ENCODE measurements at places on chromosomes 13 and 19.

- DNase-seq: no peak
These were observed 754.9 kb downstream of the OLFM4 start for GRCh38 chr13:53783471-53783870.

- no peak for DNase-seq
These were observed 9.3 kb downstream of the FAM124A start for GRCh38 chr13:51231456-51231855.

GRCh38 chr19:7521551-7522071 is 813 bp upstream of the MCOLN1 start:
- no peak for DNase-seq

GRCh38 chr19:18279516-18280246 is 1.7 kb downstream of the JUND start:
- peak; percentile 98 for DNase-seq

DNA sequence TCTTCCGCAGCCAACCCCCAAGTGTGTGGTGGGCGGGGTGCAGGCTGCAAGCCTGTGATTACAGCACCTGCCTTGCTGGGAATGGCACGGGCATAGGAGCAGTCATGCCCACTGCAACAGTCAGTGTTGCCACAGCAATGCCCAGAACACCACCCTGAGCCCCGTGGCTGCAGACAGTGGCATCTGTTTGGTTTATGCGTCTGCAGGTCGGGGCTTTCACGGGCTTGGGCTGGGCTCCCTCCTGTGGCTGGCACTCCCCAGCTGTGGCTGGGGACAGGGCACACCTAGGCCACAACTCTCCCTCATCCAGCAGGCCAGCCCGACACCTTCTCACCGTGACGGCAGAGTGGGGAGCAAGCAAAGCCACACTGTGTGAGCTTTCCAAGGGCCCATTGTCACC is 115.3 kb upstream of the C1QTNF9B start:
- DNase-seq: no peak

DNA sequence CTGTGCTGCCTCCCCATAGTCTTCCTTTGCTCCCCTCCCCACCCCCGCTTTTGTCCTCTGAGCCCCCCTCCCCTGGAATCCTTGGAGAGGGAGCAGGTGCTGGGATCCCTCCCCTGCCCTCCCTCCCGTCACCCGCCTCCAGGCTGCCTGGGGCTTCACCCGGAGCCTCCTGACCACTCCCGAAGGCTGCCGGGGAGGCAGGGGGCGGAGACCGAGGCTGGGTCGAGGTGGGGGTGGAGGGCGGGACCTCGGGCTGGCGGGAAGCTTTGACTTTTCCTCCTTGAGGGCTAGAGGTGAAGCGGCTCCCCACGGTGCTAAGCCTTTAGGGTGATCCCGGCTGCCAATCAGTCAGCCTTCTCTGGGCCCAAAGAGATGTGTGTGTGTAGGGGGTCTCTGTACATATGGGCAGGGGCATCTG is 1.5 kb downstream of the KMT5C start:
- peak; percentile 95 for DNase-seq

DNA sequence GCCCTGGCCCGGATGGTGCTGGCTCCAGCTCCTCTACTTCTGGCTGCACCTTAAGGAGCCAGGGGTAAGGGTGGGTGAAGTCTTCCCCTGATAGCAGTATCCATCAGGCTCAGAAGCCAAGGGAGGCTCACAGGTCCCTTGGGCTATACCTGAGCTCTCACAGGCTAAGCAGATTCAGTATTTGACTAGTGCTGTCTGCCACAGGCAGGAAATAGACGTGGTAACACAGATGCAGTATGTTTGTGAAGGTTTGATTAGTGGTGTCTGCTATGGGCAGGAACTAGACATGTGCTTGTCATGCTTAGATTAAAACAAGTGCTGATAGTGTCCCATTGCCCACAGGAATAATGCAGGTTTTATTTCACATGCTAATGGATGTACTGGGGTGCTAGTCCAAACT is 4.0 kb downstream of the SYT5 start:
- no peak for DNase-seq

Measured in suppressor macrophage treated with lipopolysaccharide for 1 hour (primary cell).